ENCODE measurements at places on chromosomes 3 and 15. TPM values are rescaled to one million over a fixed set of nuclear protein-coding genes. Genes with fewer than 3 reads are reported as not detected.

- no peak for DNase-seq
These were observed 25.8 kb upstream of the CSTA start for GRCh38 chr3:122299215-122299614.

DNA sequence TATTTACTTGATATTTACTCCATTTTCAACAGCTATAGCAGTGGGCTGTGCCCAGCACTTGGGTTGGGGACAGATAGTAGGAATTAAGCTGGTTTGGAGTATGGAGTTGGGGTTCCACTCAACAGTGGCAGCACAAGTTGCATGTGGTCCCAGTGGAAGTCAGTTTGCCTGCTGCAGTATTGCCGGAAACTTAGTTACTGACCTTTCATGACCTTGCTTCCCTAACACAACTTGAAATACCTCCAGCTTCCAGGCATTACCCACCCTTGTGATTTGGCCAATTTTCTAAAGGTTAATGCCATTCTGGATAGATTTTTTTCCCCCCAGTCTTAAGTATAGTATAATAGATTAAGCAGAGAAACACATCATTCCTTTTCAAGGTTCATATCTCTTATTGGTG lies 68.0 kb downstream of the BBX start:
- DNase-seq: no peak

DNA sequence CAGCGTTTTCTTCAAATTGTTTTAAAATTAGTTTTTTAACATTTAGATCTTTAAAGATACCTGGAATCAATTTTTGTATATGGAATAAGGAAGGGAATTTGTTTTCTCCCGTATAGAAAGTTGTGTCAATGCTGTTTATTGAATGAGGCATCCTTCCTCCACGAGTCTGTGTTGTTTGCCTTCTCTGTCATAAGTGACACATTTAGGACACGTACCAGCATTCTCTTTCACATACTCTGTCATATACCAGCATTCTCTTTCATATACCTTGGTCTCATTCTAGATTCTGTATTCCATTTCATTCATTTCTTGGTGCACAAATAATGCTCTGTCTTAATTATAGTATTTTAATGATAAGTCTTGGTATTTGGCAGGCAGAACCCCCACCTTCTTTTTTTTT lies 10.3 kb downstream of the ATP11B start:
- no peak for DNase-seq

- DNase-seq: no peak
These were observed 605.8 kb upstream of the DPPA4 start for GRCh38 chr3:109943181-109943580.

The MYLK gene
- total RNA-seq: 0.09 TPM

Data from CD8-positive, alpha-beta memory T cell (primary cell).